ENCODE measurements at places on chromosomes 16 and 17. TPM values are rescaled to one million over a fixed set of nuclear protein-coding genes. Genes with fewer than 3 reads are reported as not detected.

Gene KRT24
- not detected for total RNA-seq

- no peak for DNase-seq
Observed at GRCh38 chr16:57900796-57901479, 70.0 kb downstream of the CNGB1 start.

- DNase-seq: peak; percentile 83
Observed at GRCh38 chr16:1530883-1531637, 2.4 kb upstream of the TMEM204 start.

Gene TPSD1
- 0.50 TPM for total RNA-seq

Gene CRYBA1
- total RNA-seq: not detected

GRCh38 chr16:84725481-84726078 lies 25.8 kb downstream of the USP10 start:
- no peak for DNase-seq

DNA sequence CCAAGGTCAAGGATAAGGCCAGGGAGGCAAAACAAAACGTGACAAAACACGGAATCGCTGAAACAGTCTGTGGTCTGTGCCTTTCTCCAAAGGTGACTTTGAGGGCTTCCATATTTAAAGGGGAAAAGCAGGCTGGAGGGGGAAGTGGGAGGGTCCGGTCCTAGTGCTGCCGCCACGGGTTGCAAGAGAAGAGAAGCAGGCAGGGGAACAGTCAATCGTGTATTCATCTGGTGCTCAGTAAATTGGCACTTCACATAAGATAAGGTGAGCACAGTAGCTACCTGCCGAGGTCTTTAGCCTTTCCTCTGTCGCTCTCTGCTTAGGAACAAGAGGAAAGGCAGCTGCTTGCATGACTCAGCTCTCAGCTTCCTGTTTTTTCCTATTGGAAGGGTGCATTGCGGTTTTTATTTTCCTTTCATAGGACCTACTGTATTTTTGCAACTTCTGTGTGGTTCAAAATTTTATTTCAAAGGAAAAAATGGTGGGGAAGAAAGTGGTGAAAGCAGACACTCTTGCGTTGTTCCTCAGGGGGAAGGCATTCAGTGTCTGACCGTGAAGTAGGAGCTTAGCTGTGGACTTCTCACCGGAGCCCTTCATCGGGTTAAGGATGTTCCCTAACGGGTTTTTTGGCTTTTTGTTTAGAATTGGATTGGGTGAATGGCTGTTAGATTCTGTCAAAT lies 7.1 kb upstream of the LGALS3BP start:
- peak; percentile 34 for DNase-seq

Gene ZNF319
- 9.2 TPM for total RNA-seq

Gene PPP1R27
- 0.67 TPM for total RNA-seq

DNA sequence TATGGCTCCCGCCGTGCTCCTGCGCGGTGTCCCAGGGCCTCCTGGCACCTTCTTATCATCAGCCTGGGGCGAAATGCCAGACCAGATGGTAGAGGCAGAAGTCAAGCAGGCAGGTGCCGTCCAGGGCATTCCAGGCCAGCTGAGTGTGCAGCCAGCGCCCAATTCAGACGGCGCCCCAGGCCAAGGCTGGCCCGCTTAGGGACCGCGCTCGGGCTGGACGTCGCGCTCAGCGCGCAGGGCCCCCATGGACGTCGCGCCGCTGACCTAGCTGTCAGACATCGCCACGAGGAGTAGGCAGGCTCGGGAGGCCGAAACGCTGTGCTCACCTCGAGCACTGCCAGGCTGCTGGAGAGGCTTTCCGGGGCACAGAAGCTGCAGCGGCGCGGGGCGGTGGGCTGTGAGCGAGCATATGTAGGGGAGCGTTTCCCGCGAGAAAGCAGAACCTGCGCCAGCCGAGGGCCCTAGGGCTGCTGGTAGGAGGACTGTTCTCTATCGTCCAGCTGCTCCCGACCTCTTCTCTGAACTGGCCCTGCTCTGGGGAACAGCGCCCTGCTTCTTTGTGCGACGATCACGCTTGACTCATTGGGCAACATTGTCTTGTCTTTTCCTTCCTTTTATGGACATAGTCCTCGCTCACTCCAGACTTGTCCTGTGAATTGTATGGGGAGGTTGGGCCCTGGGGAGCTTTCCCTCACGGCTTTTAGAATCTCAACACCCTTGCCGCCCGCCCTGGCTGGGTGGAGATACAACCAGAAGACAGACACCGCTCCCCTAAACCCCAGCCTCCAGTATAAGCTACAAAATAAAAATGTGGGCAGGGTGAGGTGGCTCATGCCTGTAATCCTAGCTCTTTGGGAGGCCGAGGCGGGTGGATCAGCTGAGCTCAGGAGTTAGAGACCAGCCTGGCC lies 8.4 kb upstream of the CA4 start:
- DNase-seq: peak; percentile 44

GRCh38 chr16:86472366-86472765 lies 38.0 kb upstream of the FOXF1 start:
- DNase-seq: no peak

GRCh38 chr17:55224746-55225145 lies 40.0 kb upstream of the HLF start:
- no peak for DNase-seq

DNA sequence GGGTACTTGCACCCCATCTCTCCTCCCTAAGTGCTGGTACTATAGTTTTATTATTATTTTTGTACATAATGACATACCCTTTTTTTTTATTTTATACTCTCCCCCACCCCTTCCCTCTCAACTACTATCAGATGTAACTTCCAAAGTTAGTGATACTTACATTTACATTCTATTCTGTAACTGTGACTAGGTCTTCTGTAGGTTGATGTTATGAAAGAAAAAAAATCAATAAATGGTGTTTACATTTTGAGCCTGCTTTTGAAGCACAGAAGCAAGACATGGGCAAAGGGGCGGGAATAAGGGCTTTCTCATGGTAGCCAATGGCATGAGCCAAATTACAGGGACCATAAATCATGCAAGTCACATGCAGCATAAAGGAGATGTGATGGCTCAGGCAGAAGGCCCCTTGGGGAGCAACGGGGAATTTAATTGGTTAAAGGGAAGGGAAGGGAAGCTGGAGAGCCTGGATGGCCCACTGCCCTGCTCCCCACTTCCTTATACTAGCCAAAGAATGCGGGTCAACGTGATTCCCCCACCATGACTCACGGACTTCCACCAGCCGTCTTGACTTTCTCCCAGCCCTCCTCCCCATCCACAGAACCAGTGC lies 2.4 kb upstream of the ACSF2 start:
- no peak for DNase-seq

DNA sequence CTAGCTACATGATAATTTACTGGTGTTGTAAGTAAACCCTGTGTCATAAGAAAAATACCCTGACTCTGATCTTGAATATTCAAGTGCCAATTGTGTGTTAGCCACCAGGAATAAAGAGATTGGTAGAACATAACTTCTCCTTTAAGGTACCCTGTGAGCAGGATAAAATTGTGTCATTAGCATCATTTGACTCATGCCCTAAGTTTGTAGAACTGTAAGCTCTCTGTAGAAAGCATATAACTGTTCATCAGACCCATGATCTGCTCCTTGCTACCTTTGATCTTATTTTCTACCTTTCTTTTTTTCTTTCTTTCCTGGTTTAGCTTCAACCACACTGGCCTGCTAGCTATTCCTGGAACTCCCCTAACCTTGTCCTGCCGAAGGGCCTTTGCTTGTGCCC lies 35.8 kb downstream of the PTRH2 start:
- no peak for DNase-seq

Gene ABCC12
- not detected for total RNA-seq

- DNase-seq: no peak
Observed at GRCh38 chr16:3025032-3026002, 1.5 kb downstream of the THOC6 start.

GRCh38 chr16:88706229-88706964 lies at the start of the genes CTU2 and RNF166:
Gene CTU2 (plus strand): TSS chr16:88706503. CDS start chr16:88706531, 28 bp downstream.
Gene RNF166 (minus strand): TSS chr16:88706408. CDS start chr16:88706325, 83 bp downstream.
- DNase-seq: peak; percentile 97

GRCh38 chr17:81948635-81949378 lies 1.8 kb upstream of the MYADML2 start:
- no peak for DNase-seq

Gene KRT14
- not detected for total RNA-seq

Gene ADGRG3
- 0.82 TPM for total RNA-seq

DNA sequence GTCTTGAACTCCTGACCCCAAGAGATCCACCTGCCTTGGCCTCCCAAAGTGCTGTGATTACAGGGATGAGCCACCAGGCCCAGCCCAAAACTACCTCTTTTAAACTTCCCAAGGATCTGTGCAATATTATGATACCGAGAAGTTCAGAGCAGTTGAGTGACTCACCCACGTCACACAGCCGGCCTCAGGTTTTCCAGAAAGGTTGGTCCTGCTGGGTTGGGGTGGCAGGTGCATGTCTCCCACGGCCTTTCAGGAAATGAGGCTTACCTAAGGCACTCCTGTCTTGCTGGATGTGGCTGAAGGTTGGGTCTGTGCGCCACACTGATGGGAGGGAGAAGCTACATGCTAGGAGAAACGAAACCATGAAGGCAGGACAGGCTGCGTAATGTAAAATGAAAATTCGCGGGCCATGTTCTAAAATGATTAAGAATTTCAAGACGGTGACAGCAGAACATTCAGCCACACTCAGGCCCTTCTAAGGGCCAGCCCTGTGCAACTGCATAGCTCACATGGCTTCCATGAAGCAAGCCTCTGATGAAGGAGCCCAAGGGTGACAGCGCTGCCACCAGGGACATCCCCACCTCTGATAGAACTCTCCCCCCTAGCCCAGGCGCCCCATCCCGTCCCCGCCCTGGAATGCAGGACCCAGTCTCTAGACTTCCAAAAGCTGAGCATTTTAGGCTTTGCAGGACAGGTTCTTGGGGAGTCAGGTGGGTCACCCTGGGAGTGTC lies 6.6 kb upstream of the GLIS2 start:
- DNase-seq: no peak

Gene BTBD17
- not detected for total RNA-seq

- peak; percentile 68 for DNase-seq
Observed at GRCh38 chr17:29592850-29593551, at the start of gene ANKRD13B. Gene ANKRD13B (plus strand): TSS chr17:29593132. CDS start chr17:29593622, 490 bp downstream.

DNA sequence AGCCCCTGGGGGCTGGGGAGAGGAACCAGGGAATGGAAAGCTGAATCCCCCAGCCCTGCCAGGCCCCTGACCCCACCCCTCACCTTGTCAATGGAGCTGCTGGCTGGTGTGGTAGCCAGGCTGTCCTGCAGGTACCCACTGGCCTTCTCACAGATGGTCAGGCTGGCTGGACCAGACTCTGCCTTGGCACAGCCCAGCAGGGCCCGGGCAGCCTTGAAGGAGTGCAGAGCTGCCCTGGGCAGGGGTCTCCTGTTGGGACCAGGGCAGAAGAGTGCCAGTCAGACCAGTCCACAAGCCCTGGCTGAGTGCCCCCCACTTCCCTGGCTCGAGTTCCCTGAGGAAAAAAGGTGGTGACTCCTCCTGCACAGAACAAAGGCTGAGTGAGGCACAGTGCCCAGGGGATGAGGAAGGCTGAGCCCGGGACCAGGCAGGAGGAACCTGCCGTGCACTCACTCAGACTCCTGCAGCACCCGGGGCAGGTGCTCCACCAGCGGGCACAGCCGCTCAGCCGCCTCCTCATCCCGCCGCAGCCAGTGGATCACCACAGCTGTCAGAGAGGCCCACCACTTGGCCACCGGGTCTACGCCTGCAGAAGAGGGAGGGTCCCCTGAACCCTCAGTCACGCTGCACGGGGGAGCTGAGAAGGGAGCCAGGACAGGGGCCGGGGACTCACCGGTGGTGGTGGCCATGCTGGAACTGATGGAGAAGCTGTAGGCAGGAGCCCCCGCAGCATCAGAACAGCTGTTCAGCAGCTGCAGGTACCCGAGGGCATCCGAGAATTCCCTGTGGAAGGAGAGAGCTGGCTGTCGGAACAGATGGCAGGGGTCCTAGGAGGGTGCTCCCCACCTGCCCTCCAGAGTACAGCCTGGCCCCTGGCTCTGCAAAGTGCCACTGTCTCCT lies 22.4 kb downstream of the SREBF1 start:
- no peak for DNase-seq

Gene MARCHF10
- total RNA-seq: not detected

- DNase-seq: no peak
Observed at GRCh38 chr17:38425744-38426143, 2.5 kb upstream of the ARHGAP23 start.

DNA sequence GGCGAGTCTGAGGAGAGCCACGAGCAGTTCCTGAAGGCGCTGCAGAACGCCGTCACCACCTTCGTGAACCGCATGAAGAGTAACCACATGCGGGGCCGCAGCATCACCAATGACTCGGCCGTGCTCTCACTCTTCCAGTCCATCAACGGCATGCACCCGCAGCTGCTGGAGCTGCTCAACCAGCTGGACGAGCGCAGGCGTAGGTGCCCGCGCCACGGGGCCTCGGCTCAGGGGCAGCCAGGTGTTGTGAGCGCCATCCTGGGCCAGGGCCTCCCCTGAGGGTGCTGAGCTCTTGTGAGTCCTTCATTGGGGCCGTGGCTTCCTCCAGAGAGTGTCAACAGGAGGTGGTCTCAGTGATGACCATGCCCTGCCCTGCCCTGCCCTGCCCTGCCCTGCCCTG lies 7.4 kb upstream of the MRPL12 start:
- peak; percentile 26 for DNase-seq

Gene BRIP1
- 0.35 TPM for total RNA-seq

GRCh38 chr16:78871241-78871640 lies 729.3 kb downstream of the MAF start:
- DNase-seq: no peak

DNA sequence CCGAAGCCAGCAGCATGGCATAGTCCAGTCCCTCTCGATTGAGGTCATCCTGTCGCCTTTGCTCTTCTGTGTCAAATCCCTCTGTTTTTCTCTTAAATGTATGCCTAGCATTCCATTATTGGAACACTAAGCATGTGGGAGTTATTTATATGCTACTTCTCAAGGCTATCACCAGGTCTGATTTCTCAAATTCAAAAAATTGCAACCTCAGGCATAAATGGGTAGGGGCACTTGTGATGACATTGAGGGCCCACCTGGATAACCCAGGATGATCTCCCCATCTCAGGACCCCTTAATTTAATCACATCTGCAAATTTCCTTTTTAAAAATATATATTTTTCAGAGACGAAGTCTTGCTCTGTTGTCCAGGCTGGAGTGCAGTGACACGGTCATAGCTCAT lies 95.7 kb downstream of the BMERB1 start:
- no peak for DNase-seq

DNA sequence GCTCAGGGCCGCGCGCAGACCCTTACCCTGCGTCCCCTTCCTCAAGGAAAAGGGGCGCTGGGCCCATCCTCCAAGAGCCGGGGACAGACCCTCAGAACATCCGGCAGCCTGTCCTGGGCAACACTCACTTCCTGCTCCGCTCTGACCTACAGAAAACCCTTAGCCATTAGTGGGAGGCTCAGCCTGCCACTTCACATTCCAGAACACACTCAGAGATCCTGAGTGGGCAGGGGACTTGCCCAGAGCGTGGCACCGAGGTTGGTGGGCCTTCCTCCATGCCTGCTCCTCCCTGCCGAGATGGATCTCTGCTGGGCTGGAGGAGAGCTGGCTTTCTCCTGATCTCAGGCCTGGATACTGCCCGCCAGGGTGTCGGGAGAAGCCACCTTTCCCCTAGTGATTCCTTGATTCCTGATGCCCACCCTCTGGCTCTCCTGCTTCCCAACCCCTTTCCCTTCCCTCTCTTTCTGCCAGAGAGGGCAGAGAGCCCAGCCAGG lies 1.5 kb downstream of the SCARF1 start:
- no peak for DNase-seq

GRCh38 chr16:79267781-79268180 lies 332.8 kb downstream of the MAF start:
- DNase-seq: no peak

Data from left ventricle myocardium superior (tissue), 1 donor.